ENCODE measurements at places on chromosomes 2 and 18.

- no peak for DNase-seq
These were observed 420.0 kb upstream of the ST6GAL2 start for GRCh38 chr2:107305966-107306365.

DNA sequence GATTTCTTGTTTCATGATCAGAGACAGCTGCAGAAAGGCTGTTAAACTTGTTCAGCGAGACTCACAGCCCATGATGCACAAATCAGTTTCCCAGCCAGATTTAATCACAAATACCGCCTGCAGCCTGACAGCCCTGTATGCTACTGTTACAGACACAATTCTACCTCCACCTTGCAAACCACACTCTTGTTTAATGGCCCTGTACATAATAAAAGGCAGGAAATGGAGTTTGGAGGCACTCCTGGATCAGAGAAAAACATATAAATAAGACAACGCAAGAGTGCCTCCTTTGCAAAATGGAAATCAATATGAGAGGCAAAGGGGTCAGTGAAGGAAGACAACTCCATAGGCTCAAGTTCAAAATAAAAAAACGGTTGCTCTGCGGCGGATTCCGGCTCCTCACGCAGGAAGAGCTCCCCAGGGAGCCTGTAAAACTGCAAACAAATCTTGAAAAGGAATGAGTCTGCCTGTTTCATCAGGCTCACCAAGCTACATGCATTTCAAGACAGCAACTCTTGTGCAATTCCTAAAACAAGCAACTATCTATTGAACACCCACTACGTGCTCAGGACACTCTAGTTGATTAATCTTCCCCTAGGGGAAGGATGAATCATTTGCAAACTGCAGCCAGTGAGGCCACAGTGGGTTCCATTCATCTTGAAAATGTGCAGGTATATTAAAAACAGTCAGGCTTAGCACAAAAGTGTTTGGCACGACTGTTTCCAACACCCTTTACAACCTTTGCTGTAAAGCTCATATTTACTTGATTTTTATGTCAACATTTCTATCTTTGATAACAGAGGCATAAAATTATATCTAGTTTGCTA, 37.5 kb downstream of the TBC1D8 start:
- DNase-seq, result no peak

DNA sequence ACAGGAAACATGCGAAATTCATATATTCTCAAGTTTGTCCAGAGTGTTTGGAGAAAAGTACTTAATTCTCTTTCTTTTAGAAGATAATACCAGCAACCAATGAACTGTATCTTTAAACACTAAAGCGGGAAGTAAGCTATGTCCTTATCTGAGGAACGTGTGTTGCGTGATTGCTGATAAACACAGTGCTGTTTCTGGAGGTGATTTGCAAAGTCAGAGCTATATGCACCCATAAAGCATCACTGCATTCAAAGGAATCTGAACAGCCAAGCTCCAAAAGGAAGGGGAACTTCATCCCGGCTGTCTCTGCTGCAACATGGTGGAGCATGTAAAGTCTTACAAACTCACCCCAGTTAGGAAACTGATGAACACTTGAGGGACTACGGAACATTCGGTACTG, 271.7 kb upstream of the FN1 start:
- DNase-seq, result no peak

GRCh38 chr2:238121511-238122286, 16.8 kb upstream of the KLHL30 start:
- no peak for DNase-seq

DNA sequence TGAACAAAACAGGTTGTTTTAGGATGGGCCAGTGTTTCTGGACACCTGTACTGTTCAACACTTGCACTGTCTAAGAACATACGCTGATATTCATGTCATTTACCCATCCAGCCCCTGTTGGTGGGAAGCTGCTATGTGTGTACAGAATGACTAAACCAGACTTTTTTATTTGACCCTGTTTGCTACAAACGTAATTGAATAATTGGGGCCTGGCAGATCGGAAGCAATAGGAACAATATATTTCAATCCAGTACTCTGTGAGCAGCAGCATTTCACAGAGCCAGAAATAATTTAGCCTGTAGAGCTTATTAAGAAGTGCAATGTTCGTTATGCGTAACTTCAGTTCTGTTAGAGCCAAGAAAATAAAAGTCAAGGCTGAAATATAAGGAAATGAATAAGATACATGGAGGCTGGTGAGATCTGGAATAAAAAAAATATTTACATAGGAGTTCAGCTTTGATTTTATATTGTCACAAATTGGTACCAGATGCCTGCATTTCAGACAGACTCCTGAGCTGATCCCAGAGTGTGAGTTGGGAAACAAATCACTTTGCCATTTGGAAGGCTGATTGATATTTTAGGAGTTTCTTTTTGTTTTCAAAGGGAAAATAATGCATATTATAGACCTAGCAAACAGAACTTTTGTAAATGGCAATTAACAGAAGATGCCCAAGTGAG, 19.7 kb downstream of the CABLES1 start:
- no peak for DNase-seq

GRCh38 chr2:42871372-42871771, 79.0 kb upstream of the HAAO start:
- no peak for DNase-seq

DNA sequence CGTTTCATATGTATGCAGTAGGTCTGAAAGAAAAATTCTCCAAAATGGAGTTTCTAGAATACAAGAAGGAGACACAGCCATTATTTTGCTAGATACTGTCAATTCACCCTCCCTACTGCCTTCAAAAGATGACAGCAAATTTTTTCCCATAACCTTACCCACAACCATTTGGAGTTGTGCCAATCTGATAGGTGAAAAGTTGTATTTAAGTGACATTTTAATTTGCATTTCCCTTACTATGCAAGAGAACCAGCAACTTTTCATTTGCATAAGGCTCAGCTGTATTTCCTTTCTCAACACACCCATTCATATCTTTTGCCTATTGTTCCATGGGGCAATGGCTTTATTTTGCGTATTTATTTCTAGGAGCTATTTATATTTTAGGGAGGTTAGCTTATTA, 31.4 kb upstream of the IL18RAP start:
- no peak for DNase-seq

- DNase-seq, result no peak
These were observed 147.6 kb downstream of the CLIP4 start for GRCh38 chr2:29262681-29263260.

DNA sequence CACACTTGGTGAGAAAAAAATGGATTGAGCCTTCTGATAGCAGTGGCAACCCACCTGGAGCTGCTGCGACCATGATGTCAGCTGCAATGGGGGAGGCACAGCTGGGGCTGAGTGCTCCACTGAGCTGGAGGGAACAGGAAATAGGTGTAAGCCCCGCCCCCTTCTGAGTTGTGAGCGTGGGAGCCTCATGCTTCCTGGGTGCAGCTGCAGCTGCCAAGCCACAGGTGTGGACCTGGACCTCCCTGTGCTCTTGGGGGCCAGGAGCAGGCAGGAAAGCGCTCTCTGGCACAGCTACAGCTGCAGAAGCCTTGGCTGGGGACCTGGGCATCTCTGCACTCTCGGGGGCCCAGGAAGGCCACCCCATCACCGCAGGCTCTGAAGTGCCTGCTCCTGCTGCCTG, 970.6 kb downstream of the DCDC2C start:
- no peak for DNase-seq

DNA sequence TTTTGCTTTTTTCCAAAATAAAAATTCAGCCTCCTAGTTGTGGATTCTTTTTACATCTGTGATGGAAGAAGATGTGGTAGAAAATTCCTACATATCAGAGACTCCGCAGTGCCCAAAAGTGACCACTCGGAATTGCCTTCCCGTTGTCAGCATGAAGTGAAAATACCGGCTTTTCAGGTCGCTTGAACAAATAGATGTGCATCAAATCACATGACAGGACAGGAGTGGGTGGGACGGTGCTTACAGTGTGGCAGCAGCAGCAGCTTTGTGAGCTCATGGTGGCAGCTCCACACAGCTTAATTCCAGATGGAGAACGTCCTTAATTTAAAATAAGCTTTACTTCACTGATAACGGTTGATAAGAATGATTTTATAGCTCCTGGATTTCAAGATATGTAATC, 20.3 kb downstream of the SALL3 start:
- DNase-seq, result no peak

DNA sequence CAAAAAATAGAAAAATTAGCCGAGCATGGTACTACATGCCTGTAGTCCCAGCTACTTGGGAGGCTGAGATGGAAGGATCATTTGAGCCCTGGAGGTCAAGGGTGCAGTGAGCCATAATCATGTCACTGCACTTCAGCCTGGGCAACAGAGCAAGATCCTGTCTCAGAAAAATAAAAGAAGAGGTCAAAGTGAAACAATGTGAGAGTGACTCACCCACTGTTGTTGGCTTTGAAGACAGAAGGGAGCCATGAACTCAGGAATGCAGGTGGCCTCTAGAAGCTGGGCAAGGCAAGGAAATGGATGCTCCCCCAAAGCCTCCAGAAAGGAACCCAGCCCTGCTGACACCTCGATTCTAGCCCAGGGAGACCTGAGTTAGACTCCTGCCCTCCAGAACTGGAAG, 3.7 kb upstream of the TMEM214 start:
- DNase-seq, result no peak

GRCh38 chr2:6401301-6401700, 464.4 kb downstream of the CMPK2 start:
- no peak for DNase-seq

All from central memory CD8-positive, alpha-beta T cell (primary cell).